NCI-H226 (cell line): ENCODE measurements at places on chromosomes 2 and 18.

GRCh38 chr2:183530333-183530901, 406.2 kb downstream of the NUP35 start:
- DNase-seq = no peak

GRCh38 chr2:215352602-215353001, 40.7 kb downstream of the ATIC start:
- DNase-seq = no peak

DNA sequence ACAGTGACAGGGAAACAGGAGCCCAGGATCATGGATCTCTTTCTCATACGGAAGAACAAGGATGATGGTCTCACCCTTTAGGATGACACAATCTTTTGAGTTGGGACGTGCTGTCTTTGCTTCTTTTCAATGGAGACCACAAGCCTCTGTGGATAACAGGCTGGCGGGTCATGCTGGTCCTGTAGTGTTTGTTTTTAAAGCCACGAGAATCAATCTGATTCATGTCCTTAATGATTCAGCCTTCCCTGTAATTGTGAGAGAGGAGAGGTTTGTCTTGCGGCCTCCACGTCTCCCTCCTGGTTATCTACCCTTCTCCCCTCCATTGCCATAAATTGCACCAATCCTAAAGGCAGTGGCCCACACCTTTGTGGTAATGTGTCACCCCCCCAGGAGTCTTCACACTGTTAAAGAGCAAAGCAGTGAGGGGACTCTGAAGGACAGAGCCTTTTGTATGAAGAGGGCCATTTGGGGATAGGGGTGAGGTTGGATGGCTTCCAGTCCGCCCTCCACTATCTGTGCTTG, 87.7 kb upstream of the TGFA start:
- no peak for DNase-seq

GRCh38 chr18:59606193-59607077, 90.8 kb downstream of the CCBE1 start:
- no peak for DNase-seq

- peak; percentile 87 for DNase-seq
Measured at GRCh38 chr2:10036095-10036884, 7.1 kb upstream of the KLF11 start.

DNA sequence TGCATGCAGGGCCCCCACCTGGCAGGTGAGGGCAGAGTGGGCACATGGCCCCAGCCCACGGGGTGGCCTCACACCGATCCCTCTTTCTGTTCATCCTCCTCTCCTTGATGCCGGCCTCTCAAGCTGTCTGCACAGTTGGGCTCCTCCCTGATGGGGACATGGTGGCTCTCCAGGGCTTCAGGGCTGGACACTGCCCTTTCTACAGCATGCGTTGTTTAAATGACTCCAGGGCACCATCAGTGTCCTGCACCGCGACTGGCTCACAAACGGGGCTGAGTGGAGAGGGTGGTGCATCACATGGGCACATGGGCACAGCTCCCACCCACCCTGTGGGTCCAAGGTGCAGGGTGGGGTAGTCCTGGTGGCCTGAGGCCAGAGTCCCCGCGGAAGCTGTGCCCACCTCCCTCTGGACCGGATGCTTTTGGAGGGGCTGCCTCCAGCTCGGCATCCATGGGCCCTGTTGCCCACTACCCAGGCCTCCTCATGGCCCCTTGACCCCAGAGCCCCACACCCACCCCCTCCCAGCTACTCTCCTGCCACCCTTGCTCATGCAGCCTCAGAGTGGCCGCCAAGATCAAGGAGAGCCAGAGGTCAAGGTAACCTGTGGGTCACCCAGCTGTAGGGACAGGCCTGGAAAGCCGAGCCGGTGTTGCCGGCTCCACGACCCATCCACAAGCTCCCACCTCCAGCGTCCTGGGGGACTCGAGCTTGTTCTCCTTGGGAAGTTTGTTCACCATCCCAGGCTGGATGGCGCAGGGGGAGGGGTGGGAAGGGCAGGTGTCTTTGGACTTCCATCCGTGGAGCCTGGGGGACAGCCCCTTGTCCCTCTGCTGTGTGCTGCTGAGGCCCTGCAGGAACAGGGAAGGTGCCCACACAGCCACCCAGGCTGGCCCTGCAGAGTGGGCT, 12.3 kb upstream of the SNED1 start:
- DNase-seq = no peak

DNA sequence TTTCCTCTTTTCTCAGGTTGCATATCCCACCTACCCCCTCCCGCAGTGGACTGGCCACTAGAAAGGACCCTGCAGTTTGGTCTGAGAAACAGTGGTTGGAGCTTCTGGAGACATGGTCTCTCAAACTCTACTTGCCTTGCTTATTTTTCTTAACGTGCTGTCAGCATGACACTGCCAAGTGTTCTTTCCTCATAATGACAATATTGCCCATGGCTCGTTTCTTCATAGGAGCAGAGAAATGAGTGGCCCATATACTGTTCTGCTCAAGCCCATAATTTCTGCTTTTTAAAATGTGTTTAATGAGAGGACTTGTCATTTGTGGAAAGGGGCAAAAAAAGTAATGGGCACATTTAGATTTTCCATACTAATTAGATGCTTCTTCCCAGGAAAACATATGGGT, 828.7 kb downstream of the BCL11A start:
- DNase-seq = no peak

- peak; percentile 26 for DNase-seq
Measured at GRCh38 chr2:120109186-120110061, 96.5 kb downstream of the EPB41L5 start.

- no peak for DNase-seq
Measured at GRCh38 chr2:127860130-127860529, 2.2 kb upstream of the POLR2D start.

DNA sequence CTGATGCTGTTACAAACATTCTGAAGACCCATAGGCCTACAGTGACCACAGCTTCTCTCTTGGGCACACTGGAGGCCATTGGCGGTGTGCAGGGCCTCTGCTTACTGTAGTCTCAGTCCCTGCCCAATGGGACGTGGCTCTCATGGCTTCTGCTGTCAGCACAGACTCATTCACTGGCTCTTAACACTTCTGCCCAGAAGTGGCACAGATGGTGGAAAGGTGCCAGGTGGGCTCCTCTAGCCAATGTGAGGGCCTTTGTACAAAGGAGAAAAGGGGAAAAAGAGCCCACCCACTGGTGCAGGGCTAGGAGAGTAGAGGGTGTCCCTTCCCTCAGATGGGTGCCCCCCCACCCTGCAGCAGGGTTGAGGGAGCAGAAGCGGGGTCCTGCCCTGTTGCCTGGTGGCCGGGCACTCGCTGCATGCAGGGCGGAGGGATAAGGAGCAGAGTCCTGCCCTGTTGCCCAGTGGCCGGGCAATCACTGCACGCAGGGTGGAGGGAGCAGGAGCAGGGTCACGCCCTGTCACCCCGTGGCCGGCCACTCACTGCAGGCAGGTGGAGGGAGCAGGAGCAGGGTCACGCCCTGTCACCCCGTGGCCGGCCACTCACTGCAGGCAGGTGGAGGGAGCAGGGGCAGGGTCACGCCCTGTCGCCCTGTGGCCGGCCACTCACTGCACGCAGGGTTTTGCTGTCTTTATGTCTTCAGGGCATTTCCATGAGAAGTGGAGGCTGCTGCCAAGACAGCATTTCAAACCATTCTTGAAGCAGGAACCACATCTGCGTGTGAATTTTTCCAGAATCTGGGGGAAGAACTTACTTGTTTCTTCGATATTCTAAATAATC, 20.0 kb downstream of the LRRFIP1 start:
- no peak for DNase-seq

GRCh38 chr2:41892476-41892875, 155.3 kb upstream of the PKDCC start:
- DNase-seq = no peak

- no peak for DNase-seq
Measured at GRCh38 chr2:179946810-179947615, 60.1 kb downstream of the CWC22 start.

- no peak for DNase-seq
Measured at GRCh38 chr2:49459314-49459993, 305.1 kb upstream of the FSHR start.

DNA sequence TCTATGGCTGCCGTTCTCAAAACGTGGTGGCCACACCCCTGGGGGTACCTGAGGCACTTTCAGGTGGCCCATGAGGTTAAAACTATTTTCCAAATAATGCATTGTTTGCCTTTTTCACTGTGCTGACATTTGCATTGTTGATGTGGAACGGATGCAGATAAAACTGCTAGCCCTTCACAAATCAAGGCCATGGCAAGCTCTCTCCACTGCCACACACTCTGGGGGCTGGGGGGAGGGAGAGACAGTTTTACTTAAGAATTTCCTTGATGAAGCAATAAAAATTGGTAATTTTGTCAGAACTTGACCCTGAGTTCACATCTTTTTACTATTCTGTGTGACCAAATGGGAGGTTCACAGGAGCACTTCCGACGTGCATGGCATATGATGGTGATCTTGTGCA, 22.0 kb upstream of the TGIF1 start:
- DNase-seq = no peak

DNA sequence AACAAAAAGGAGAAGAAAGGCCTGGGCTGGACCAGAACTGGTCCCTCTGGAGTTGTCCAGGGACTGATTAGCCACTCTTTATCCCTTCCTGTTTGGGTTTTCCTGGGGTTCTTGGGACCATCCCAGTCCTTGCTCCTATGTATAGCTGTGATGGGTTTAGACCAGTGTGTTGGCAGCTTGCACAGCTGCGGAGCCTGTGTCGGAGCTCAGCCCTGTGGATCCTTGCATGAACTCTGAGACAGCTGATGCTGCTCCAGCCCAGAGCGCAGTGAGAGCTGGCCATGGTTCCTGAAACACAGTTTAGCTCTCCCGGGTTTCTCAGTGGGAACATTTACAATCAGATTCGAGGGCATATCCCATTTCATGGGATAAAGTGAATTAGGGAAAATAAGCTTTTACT, 16.9 kb downstream of the IMPA2 start:
- DNase-seq = no peak

DNA sequence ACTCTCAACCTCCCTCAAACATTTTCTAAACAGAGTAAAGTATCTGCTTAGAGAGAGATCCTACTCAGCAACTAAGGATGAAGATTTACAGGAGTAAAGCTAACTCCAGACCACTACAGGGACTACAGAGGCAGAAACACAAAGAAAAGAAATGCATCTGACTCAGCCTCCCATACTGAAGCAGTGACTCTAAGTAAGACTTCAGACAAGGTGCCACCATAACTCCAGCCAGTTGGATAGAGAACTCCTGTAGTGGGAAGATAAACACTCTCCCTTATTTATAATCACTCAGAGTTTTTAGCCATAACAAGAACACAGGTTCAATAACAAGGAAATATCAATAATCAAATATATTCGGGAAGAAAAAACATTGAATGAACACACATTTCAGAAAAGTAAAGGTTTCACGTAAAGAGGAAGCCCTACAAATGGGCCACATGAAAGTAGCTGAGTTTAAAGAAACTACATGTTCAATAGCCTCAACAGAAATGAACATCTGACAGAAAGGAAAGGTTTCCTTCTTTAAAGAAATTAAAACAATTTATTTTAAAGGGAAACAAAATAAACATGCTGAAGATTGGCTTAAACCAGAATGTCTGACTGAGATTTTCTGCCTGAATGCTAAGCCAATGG, 519.9 kb downstream of the KCNJ3 start:
- no peak for DNase-seq

DNA sequence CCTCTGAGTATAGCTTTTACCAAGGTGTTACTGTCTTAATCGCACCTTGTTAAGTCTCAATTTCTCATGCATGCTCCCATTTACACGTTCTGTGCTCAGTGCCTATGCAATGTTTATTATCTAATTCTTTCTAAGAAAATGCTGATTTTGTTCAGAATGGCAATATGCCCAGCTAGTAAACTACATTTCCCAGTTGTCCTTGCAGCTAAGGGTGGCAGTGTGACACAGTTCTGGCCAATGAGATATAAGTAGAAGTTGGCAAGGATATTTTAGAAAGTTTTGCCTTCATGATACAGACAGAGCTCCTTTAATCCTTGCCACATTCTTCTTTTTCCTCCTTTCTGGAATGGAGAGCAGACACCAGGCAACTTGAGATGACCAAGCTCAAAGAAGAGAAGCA, 45.3 kb downstream of the POLE4 start:
- no peak for DNase-seq

- DNase-seq = no peak
Measured at GRCh38 chr2:219422952-219423534, 4.9 kb downstream of the DES start.

DNA sequence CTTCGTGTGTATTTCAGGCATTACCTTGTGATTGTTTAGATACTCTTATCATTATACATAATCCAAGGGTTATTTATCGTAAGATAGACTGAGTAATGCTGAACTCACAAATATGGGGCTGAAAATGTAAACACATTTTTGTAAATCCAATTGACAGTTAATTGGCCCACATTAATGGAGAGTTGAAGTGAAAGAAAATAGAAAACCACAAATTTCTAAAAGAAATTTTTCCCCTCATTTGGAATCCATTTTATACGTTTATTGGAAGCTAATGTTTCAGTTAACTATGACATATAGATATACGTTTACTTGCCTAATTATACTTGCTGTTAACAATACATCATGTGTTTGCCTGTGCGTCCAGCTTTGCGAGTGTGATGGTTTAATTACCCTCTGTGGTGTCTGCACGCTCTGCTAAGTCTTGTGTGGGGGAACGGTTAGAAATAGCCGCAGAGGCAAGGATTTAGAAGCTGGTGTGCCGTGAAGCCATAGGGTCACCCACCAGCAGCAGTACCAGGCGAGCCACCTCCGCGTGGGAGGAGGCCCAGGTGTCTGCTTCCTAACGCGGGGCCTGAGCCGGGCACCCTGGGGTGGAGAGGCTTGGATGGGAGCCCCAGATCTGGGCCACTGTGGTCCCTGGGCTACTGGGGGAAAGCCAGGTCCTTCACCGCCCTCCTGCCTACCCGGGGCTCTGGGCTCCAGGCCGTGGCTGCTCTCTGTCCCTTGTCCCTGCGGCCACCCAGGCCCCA, 38.0 kb downstream of the TSHZ1 start:
- no peak for DNase-seq

GRCh38 chr18:13577781-13578180, 148.6 kb downstream of the FAM210A start:
- DNase-seq = no peak

DNA sequence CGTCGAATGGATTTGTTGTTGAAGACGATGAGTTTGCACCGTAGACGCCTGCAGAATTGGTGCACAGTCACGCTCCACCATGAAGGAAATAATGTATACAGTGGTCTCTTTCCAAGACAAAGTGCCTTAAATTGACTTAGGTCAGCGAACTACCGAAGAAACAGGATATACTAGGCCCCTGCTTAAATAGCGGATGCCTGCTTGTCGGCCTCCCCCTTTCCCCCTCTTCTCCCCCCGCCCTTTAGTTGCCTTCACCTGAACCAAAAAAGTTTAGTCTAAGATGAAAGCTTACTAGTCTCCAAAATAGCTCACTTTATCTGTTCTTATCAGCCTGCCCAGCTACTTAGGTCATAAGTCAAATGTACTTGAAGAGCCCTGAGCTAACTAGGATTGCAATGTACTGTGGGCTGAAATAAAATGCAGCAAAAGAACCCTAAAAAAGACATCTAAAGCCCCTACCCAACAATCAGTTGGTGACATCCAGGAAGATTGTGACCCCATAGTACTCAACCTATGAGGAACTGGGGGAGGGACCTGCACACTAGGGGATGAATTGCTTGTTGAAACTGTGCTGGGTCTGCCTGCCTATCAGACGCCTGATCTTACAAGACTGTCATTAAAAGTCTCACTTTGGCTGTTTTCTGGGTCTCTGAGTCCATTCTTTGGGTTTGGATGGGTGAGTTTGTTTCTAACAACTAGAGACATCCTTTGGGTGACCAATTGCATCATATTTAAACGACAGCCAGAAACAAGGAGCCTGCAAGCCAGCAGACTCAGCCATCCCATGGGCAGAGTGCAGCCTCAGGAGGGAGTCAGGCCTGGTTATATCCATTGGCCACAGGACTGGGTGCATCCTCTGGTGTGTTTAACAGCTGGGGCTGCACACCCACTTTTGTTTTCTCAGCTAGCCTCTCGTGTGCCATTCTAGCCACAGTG, 14.5 kb downstream of the ACOXL start:
- no peak for DNase-seq
